ENCODE measurements at places on chromosomes 5 and 9.

DNA sequence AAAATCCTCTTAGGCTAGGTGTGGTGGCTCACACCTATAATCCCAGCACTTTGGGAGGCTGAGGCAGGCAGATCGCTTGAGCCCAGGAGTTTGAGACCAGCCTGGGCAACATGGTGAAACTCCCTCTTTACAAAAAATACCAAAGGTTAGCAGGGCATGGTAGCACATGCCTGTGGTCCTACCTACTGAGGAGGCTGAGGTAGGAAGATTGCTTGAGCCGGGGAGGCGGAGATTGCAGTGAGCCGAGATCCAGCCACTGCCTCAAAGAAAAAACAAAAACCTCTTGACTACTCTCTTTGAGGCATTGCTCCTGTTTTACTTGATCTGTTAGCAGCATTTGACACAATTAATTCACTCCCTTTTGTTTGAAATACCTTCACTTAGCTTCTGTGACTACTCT, 20.7 kb downstream of the KIF2A start:
- DNase-seq, result no peak

- no peak for DNase-seq
Measured at GRCh38 chr5:932628-933250, 40.1 kb downstream of the TRIP13 start.

DNA sequence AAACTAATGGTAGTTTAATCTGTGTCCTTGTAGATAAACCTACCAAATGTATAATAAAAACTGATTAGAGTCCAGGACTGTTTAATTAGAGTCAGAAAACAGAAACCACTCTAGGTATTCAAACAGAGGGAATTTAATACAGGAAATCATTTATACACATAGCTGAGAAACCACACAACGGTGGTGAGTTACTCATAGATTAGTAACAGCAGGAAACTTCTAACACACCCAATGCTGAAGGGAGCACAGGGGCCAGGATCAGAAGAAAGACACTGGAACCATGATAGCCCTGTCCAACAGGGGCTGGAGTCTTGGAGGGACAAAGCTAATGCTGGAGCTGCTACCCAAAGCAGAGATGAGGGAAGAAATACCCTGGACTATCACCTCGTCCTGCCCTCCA, 321.0 kb downstream of the ACTL7B start:
- DNase-seq, result no peak

GRCh38 chr5:142151436-142152383, 43.1 kb downstream of the NDFIP1 start:
- no peak for DNase-seq

- no peak for DNase-seq
Measured at GRCh38 chr5:148799737-148800527, 26.5 kb upstream of the ADRB2 start.

DNA sequence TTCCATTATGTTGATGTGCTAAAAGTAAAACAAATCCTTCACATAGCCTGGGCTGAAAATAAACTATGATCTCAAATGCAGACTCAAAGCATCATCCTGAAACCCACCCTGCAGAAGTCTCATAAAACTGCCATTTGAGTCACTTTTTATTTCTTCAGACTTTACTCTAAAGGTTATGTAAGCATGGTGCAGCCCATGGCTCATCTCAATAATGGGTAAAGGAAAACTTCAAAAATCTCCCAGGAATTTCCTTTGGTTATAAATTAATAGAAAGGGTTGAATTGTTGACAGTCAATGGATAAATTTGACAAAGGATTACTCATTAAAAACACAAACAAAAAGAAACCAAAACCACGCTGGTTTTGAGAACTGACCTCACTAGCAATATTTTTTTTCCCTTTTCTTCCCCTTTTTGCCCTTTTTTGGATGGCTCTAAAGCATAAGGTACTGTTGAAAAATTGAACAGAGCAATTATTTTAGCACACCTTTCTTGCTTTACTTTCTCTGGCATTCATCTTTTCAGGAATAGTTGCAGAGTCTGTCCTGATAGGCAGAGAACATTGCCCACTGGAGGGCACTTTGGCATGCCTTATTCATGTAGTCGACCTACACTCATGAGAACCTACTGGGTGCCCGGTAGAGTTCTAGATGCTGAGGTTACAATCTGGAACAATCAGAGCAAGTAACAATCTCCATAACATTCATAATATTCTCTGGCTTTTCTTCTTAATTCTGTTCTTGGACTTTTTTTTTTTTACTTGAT, 191.4 kb downstream of the TMEM167A start:
- no peak for DNase-seq

DNA sequence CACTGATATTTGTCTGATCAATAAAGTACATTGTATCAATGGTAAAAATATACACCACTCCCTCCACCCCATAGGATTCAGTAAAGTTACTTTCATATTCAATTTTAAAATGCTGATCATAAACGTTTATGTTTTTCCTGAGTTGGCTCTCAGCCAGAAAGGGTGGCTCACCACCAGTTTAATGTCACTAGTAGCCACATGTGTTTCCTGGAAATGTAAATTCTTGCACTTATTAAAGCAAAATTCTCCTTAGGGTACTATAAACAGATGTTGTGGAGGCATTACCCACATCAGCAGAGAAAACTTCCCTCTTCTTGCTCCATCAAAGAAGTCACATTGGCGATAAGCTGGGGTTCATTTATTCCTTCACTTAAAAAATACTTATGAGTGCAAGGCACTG, 210.3 kb downstream of the SREK1 start:
- no peak for DNase-seq

DNA sequence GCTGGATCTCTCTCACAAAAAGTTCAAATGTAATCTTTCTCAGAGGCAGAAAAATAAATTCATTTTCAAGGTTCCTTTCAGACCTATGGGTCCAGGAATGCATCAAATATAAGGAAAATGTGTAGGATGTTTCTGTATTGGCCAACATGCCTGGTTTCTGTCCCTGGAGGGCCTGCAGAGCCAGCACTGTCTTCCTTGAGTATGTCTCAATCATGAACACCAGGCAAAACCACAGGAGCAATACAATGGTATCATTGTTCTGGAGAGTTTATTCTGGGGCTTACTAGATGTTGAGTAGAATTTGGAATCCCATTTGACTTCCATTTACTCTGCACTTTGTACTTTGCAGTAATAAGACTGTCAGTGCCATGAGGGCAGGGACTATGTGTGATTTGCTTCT, 23.5 kb downstream of the INSYN2B start:
- DNase-seq, result no peak

- no peak for DNase-seq
Measured at GRCh38 chr9:91001146-91001611, 199.6 kb downstream of the SYK start.

DNA sequence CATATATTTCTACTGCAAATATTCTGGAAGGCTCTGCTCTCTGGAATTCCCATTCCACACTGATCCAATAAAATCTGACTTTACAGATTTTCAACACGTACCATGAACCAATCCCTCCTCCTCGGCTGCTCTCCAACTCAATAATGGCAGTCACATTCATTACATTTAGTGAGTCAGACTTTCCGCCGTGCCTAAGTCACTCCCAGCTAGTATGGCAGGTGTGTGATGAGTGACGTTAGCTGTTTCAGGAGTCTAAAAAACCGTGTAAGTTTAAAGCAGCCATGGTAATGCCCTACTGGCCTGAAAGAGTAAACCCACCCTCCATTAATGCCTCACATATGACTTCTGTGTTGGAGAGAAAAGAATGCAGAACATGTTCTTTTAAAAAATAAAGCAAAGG, 3.3 kb downstream of the FBN2 start:
- DNase-seq, result no peak

Data from stimulated activated CD8-positive, alpha-beta memory T cell treated with anti-CD3 and anti-CD28 coated beads, Interleukin-7, amount 100 ng/mL, for 24 hours (primary cell).